ENCODE measurements at places on chromosomes 11 and 22. TPM values are rescaled to one million over a fixed set of nuclear protein-coding genes. Genes with fewer than 3 reads are reported as not detected.

GPR83 gene
- not detected for total RNA-seq

RIMBP3C gene
- not detected for total RNA-seq

RIBC2 gene
- not detected for total RNA-seq

TRIM51 gene
- total RNA-seq = not detected

GRCh38 chr22:30627471-30627870 is 8.1 kb upstream of the SLC35E4 start:
- H3K4me1 ChIP-seq = no peaks in the 10 kb centered on the region
- no peak overlapping the region for H3K27ac ChIP-seq
- no peaks in the 10 kb centered on the region for H3K36me3 ChIP-seq
- no peaks in the 10 kb centered on the region for H3K27me3 ChIP-seq
- DNase-seq = no peak

DNA sequence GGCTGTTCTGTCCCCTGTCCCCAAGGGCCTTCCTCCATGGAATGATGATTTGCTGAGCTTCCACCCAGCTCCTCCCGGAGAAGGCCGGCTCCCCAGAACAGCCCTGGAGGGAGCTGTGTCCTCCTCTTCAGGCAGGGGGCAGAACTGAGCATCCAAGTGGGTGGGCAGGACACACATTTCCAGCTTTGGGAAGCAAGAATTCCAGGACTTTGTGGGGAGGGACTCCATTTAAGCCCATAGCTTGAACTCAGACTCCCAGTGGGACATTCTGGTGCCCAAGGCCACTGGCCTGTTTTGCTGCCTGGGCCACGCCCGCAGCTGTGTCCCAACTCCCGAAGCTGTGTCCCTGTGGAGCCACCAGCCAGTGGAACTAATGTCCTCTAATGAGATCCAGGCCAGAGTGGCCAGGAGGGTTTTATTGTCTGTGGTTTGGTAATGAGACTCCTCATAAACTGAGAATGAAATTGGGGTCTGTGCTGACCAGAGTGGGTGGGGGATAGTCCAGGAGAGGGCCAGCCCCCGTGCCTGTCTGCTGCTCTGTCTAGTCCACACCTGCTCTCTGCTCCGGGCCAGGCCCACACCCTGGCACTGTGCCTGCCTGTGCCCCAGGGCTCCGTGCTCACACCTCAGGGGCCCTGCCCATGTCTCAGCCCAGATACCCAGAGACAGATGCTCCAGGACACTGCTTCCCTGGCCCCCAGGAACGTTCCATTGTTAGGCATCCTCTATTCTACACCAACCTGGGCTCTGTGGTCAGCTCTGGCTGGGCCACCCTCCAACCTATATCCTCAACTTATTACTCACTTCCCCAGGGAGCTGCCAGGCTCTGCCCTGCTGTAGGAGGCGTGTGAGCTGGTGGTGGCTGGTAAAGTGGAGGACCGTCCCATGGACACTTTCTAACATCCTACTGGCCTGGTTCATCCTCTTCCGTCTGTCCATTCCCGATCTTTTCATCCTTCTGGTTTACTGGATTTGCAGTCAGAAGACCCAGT is 7.6 kb downstream of the NECTIN1 start:
- no peak overlapping the region for H3K4me3 ChIP-seq
- DNase-seq = no peak
- H3K36me3 ChIP-seq = no peaks in the 10 kb centered on the region
- H3K4me1 ChIP-seq = no peaks in the 10 kb centered on the region

DNA sequence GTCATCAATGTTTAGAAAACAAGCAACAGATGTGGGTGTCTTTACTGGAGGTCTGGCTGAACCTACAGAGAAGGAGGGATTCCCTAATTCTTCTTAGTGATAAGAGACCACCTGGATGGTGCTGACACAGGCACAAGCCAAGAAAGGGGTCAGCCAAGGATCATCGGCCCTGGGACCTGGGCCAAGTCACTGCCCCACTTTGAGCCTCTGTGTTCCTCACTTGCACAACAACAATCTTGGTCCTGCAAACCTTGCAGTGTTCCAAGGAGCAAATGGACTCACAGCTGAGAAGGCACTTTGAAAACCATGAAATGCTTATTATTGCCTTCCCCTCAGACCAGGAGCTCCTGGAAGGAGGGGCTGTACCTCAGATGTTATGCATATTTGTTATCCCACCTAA is 7.0 kb upstream of the KCNE3 start:
- no peak overlapping the region for H3K4me3 ChIP-seq
- H3K27me3 ChIP-seq = no peaks in the 10 kb centered on the region
- H3K27ac ChIP-seq = no peak overlapping the region
- no peak for DNase-seq

GRCh38 chr11:72975778-72976521 is 161.7 kb downstream of the ATG16L2 start:
- peak overlapping the region; percentile 59 for H3K27ac ChIP-seq
- H3K4me1 ChIP-seq = peaks cover 22% of the 10 kb centered on the region
- no peak overlapping the region for H3K4me3 ChIP-seq
- DNase-seq = no peak

GRCh38 chr11:100890789-100891188 is 203.7 kb downstream of the ARHGAP42 start:
- no peak overlapping the region for H3K4me3 ChIP-seq
- H3K4me1 ChIP-seq = no peaks in the 10 kb centered on the region
- no peaks in the 10 kb centered on the region for H3K27me3 ChIP-seq

DNA sequence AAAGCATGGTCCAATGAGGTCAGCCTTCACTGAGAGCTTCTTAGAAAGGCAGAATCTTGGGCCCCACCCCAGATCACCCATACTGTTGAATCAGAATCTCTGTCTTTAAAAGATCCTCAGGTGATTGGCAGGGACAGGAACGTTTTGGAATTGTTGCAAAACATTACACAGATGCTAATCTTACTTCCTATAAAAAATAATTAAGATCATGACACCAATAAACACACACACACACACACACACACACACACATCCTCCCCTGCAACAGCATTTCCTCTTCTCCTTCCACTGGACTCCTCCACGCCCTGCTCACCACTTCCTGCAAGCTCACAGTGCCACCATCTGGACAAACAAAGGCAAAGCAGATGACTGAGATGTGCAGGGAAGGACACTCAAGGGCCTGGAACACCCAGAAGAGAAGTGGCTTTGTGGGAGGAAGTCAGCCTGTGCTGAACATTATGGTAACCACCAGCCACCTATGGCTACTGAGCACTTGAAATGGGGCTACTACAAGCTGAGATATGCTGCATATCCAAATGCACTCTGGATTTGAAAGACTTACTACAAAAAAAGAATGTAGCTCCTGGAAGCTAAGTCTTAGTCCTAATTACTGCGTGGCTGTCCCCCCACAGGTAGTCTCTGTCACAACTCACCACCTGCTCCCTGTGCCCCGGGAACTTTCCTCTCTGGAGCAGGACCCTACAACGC is 65.6 kb downstream of the BTG4 start:
- H3K4me1 ChIP-seq = no peaks in the 10 kb centered on the region
- peak; percentile 83 for DNase-seq
- no peak overlapping the region for H3K4me3 ChIP-seq
- no peaks in the 10 kb centered on the region for H3K27me3 ChIP-seq
- H3K36me3 ChIP-seq = no peaks in the 10 kb centered on the region

DNA sequence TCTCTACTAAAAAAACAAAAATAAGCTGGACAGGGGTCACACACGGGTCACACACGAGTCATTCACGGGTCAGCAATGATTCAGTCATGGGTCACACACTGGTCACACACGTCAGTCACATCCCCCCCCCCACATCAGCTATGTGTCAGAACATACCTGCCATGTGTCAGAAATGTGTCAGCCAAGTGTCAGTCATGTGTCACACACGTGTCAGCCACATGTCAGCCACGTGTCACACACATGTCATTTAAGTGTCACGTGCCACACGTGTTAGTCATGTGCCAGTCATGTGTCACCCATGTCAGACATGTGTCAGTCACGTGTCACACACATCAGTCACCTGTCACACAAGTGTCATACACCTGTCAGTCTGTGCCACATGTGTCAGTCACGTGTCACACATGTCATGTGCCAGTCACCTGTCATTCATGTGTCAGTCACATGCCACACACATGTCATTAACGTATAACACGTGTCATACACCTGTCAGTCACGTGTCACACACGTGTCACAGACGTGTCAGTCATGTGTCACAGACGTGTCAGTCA is 28.7 kb upstream of the MMP20 start:
- H3K27me3 ChIP-seq = no peaks in the 10 kb centered on the region
- no peaks in the 10 kb centered on the region for H3K36me3 ChIP-seq
- DNase-seq = no peak
- no peak overlapping the region for H3K4me3 ChIP-seq

Data from transverse colon (tissue), 4 donors.